Body of pancreas (tissue), 4 donors: ENCODE measurements at places on chromosomes 11 and 22.

DNA sequence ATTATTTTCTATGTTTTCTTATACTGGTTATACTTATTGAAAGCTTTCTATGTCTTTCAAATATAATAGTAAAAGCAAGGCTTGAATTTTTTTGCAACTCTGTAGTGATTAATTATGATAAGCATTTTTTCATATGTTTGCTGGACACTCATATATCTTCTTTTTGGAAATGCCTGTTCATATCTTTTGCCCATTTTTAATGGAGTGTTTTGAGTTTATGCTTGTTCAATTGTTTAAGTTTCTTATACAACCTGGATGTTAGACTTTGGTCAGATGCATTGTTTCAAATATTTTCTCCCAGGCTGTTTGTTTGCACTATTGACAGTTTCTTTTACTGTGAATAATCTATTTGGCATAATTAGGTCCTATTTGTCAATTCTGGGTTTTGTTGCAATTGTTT, 11.9 kb downstream of the OR52H1 start:
- no peaks in the 10 kb centered on the region for H3K27me3 ChIP-seq
- H3K4me1 ChIP-seq, result no peaks in the 10 kb centered on the region
- H3K36me3 ChIP-seq, result no peaks in the 10 kb centered on the region
- no peak overlapping the region for H3K27ac ChIP-seq
- H3K4me3 ChIP-seq, result no peak overlapping the region
- DNase-seq, result no peak

DNA sequence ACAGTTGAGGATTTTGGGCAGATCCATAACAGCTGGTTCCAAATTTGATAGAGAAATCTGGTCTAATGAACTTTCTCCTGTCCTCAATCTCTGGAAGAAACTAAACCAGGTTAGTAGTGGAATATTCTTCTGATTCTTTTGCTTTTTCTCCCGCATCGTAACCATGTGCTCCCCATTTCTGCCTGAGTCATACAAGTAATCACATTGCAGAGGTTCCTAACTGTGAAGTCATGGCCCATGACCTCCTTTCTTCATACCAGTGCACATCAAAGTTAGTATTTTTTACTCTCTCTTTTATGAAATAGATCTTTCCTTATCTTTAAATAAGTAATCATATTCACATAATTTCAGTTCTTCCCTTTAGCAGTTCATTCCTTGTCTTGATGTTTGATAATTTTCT, 249.0 kb downstream of the DYNC2H1 start:
- no peaks in the 10 kb centered on the region for H3K27me3 ChIP-seq
- H3K27ac ChIP-seq, result no peak overlapping the region
- no peak overlapping the region for H3K4me3 ChIP-seq
- no peaks in the 10 kb centered on the region for H3K36me3 ChIP-seq

DNA sequence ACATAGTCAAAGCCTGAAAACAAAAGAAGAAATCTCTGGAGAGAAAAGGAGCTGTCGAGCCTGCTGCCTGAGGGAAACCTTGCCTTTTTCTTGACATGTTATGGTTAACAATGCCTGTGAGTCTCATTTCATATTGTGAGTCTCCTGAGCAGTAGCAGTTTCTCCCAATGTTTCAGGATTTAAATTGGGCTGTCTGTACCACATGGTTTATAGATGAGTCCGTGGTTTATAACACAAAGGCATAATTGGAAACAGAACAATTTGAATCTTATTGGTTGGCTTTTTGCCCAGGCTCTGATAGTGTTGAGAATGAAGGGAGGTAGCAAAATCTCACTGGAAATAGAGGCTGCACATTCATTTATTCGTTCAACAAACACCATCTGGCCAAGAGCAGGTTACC, 540.9 kb downstream of the RAB38 start:
- no peaks in the 10 kb centered on the region for H3K27me3 ChIP-seq
- H3K27ac ChIP-seq, result no peak overlapping the region
- no peak overlapping the region for H3K4me3 ChIP-seq
- no peak for DNase-seq
- no peaks in the 10 kb centered on the region for H3K36me3 ChIP-seq

- H3K4me3 ChIP-seq, result no peak overlapping the region
- H3K36me3 ChIP-seq, result no peaks in the 10 kb centered on the region
- peak; percentile 24 for DNase-seq
These were observed 26.3 kb upstream of the GNB1L start for GRCh38 chr22:19880786-19881569.

DNA sequence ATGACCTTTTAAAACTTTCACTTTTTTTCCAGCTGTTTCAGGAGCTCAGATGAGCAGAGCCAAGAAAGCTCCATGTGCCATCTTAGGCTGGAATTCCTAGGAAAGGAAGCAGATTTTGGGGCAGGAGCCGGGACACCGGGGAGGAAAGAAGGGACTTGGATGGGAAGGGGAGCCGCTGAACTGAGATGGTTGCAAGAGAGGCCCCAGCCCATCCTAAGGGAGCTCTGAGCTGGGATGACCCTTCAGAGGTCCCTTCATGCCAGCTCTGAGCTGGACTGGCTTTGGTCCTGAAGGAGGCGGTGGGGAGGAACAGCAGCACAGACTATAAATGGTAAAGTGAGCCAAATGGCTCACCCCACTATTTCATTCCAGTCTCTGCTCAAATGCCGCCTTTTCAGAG, 55.2 kb upstream of the SLC22A12 start:
- H3K4me1 ChIP-seq, result peaks cover 6% of the 10 kb centered on the region
- no peak overlapping the region for H3K4me3 ChIP-seq
- DNase-seq, result no peak

GRCh38 chr11:10320736-10321465, 16.0 kb downstream of the ADM start:
- H3K4me1 ChIP-seq, result peaks cover 30% of the 10 kb centered on the region
- H3K27me3 ChIP-seq, result no peaks in the 10 kb centered on the region
- DNase-seq, result no peak
- H3K4me3 ChIP-seq, result no peak overlapping the region
- H3K36me3 ChIP-seq, result no peaks in the 10 kb centered on the region

GRCh38 chr22:48926136-48926535, 901.5 kb downstream of the BRD1 start:
- no peak overlapping the region for H3K27ac ChIP-seq
- H3K4me3 ChIP-seq, result no peak overlapping the region

DNA sequence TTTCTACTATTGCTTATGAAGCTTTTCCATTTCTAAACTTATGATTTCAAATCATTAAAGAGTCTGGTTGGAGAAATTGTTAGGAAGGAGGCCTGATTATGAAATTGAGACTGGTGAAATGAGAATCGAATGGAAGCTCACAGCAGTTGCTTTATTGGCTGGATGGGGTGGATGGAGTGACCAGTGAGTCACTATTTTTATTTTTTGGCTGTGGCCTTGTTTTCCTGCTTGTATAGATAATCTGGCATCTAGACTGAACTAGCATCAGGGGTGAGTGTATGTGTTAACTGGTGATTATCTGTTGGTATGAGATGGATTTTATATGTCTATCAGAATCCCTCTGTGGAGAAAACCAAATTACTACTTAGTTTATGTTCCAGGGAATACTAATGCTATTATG, 36.2 kb downstream of the UVRAG start:
- no peak overlapping the region for H3K4me3 ChIP-seq
- no peak overlapping the region for H3K27ac ChIP-seq
- H3K36me3 ChIP-seq, result no peaks in the 10 kb centered on the region
- no peaks in the 10 kb centered on the region for H3K27me3 ChIP-seq

GRCh38 chr11:76903325-76903724, 42.6 kb downstream of the ACER3 start:
- H3K4me1 ChIP-seq, result no peaks in the 10 kb centered on the region
- H3K27ac ChIP-seq, result no peak overlapping the region
- H3K36me3 ChIP-seq, result no peaks in the 10 kb centered on the region
- no peaks in the 10 kb centered on the region for H3K27me3 ChIP-seq
- no peak overlapping the region for H3K4me3 ChIP-seq

DNA sequence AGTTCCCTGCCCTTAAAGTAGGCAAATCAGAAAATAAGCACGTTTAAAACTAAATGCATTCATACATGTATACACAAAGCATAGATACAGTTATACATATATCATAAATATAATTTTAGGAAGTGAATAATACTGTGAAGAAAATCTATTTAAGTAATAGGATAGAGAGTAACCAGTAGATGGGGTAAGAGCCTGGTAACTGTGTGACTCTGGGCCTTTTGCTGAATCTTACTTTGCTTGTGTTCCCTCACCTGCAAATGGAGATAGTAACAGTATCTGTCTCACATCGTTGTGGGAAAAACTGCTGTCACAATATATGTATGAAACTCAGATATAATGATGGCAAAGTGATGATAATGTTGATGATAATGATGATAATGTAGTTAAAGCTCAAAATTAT, 29.9 kb downstream of the MS4A2 start:
- H3K27me3 ChIP-seq, result no peaks in the 10 kb centered on the region
- H3K4me3 ChIP-seq, result no peak overlapping the region
- no peaks in the 10 kb centered on the region for H3K4me1 ChIP-seq
- no peak overlapping the region for H3K27ac ChIP-seq
- no peak for DNase-seq

GRCh38 chr11:680970-681369, 14.1 kb downstream of the DEAF1 start:
- H3K27ac ChIP-seq, result no peak overlapping the region
- peaks cover 5% of the 10 kb centered on the region for H3K36me3 ChIP-seq
- no peaks in the 10 kb centered on the region for H3K4me1 ChIP-seq
- no peaks in the 10 kb centered on the region for H3K27me3 ChIP-seq

DNA sequence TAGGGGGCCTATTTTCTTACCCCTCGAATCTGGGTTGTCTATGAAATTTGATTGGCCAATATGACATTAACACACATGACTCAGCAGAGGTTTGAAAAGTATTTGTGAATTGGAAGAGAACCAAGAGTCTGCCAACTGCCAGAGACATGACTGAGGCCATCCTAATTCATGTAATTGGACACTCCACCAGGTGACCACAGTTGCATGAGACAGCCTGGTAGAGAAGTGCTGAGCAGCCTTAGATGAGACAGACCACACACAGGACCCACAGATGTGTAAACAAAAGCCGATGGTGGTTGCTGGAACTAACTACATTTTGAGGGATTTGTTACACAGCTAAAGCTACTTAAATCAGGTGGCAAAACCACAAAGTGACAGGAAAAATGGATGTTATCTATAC, 855 bp upstream of the MS4A5 start:
- DNase-seq, result no peak
- H3K4me3 ChIP-seq, result no peak overlapping the region
- no peak overlapping the region for H3K27ac ChIP-seq
- H3K27me3 ChIP-seq, result no peaks in the 10 kb centered on the region
- H3K36me3 ChIP-seq, result no peaks in the 10 kb centered on the region

GRCh38 chr11:64078284-64078683, 42.6 kb downstream of the FLRT1 start:
- DNase-seq, result no peak
- H3K27ac ChIP-seq, result no peak overlapping the region
- H3K27me3 ChIP-seq, result no peaks in the 10 kb centered on the region

DNA sequence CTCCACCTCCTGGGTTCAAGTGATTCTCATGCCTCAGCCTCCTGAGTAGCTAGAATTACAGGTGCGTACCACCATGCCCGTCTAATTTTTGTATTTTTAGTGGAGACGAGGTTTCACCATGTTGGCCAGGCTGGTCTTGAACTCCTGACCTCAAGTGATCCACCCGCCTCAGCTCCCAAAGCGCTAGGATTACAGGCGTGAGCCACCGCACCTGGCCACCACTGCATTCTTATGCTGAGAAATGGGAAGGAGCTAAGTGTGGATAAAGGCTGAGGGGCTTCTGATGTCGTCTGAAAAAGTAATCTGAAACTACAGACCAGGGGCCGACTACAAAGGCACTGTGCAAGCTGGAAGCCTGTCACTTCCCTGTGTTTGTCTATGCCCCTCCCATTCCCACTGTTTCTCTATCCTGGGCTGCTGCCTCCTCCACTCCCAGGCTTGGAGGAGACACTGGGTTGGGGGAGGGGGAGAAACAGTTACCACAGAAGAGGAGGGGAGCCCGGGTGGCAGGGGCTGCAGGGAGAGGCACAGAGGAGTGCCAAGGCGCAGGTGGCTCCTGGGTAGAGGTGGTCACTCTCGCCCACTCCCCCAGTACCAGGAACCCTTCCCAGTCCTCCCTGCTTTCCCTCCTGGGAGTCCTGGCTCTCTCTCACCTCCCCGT, 2.9 kb upstream of the MTA2 start:
- no peaks in the 10 kb centered on the region for H3K27me3 ChIP-seq
- H3K4me3 ChIP-seq, result no peak overlapping the region
- no peak overlapping the region for H3K27ac ChIP-seq

GRCh38 chr11:72075109-72075508, 5.2 kb downstream of the NUMA1 start:
- no peak overlapping the region for H3K27ac ChIP-seq
- peaks cover 23% of the 10 kb centered on the region for H3K4me1 ChIP-seq
- no peak overlapping the region for H3K4me3 ChIP-seq
- no peaks in the 10 kb centered on the region for H3K36me3 ChIP-seq
- no peaks in the 10 kb centered on the region for H3K27me3 ChIP-seq

DNA sequence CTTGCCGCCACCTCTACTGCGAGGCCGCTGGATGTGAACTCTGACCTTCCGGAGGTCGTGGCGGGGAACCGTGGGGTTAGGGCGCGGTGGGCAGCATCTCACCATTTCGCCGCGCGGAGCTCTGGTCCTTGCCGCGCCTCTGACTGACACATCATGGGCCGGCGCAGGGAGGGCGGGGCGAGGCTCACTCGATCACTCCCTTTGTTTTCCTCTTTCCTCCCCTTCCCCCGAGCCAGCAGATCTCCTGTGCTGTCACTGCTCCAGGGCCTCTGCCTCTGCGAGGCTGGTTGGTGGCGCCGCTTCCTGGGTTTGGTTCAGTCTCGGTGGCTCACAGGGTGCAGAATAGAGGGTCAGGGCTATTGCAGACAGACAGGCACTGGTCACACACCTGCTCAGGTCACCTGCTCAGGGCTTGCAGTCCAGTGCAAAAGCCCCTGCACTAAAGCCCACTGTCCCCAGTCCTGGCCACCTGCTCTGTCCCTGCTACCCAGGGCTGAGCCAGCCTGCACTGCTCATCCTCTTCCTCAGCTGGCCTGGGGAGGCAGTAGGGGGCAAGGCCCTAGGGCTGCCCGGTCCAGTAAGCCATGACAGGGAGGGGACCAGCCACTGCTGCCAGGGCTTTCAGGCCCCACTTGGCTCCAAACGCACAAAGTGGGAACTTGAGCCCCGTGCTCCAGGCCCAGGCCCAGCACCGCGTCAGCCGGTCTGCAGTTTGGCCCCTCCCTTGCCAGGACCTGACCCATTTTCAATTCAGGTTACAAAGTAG, 36.2 kb downstream of the PISD start:
- no peaks in the 10 kb centered on the region for H3K36me3 ChIP-seq
- no peak for DNase-seq
- peaks cover 56% of the 10 kb centered on the region for H3K4me1 ChIP-seq
- H3K27ac ChIP-seq, result peak overlapping the region; percentile 53
- no peak overlapping the region for H3K4me3 ChIP-seq

GRCh38 chr22:39655004-39655579, 84.5 kb downstream of the CACNA1I start:
- H3K36me3 ChIP-seq, result no peaks in the 10 kb centered on the region
- no peak for DNase-seq
- H3K27ac ChIP-seq, result no peak overlapping the region
- no peaks in the 10 kb centered on the region for H3K4me1 ChIP-seq
- no peaks in the 10 kb centered on the region for H3K27me3 ChIP-seq
